ENCODE measurements at places on chromosomes 3 and 15. TPM values are rescaled to one million over a fixed set of nuclear protein-coding genes. Genes with fewer than 3 reads are reported as not detected.

SENP8 gene
- 5.6 TPM for polyA plus RNA-seq

CYP8B1 gene
- 0.09 TPM for polyA plus RNA-seq

DUOXA2 gene
- polyA plus RNA-seq: not detected

ACP3 gene
- 0.50 TPM for polyA plus RNA-seq

TNNC1 gene
- 6.1 TPM for polyA plus RNA-seq

PARP6 gene
- 201 TPM for polyA plus RNA-seq

C3orf20 gene
- 0.33 TPM for polyA plus RNA-seq

RLBP1 gene
- polyA plus RNA-seq: 3.6 TPM

LPCAT4 gene
- 155 TPM for polyA plus RNA-seq

GABRR3 gene
- polyA plus RNA-seq: not detected

Measured in spinal cord (tissue), 10 donors.